AG10803 (cell line): ENCODE measurements at places on chromosomes 7 and 10.

- peak; percentile 12 for DNase-seq
Observed at GRCh38 chr10:74585231-74586087, 240.9 kb upstream of the KAT6B start.

GRCh38 chr7:100386940-100387339 is 13.7 kb downstream of the PILRA start:
- DNase-seq = no peak

- DNase-seq = no peak
Observed at GRCh38 chr10:48671914-48672595, 12.6 kb upstream of the WDFY4 start.

GRCh38 chr7:45609180-45609579 is 35.0 kb downstream of the ADCY1 start:
- no peak for DNase-seq

DNA sequence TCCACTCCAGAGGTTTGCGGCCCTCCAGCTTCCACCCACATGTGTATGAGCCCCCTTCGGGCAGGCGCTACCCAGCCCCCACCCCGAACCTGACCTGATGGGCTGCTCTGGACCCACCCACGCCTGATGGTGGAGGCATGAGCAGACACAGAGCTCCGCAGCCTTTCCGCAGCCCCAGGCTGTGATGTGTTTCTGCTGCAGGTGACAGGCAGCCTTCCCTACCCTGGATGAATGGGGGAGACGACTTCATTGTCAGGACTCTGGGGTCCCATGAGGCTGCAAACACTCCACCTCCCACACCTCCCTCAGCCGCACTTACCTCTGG is 61.2 kb downstream of the OAT start:
- no peak for DNase-seq

DNA sequence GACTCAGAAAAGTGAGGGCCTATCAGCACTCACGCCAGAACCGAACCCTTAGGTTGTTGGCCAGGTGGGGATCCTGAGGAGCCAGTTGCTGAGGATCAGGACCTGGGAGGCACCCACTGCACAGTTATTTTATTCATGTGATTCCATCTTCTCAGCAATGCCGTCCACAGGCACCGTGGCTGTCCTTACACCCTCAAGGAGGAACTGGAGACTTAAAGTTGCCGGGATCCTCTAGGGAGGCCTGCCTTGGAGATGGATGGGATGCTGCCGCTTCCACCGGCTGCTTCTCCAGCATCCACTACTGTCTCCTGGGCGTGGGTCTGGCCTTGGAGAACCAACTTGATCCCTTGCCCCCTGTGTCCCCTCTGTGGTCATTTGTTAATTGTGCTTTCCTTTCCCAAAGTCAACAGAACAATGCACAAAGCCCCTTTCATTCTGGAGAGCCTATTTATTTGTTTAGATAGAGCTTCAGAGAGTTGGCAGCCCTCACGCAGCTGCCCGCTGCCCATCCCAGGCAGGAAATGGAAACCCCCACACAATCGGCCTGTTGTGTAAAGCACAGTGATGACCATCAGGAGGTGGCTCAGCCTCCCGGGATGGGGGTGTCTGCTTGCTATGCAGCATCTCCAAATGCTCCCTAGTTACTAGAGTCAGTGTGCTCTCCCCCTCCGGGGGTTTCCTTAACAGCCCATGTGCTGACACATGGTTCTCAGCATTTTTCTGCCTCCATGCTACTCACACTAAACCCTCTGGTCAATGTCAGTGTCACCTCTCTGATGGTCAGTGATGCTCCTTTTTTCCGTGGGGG is 52.9 kb upstream of the IGFBP3 start:
- no peak for DNase-seq

- DNase-seq = peak; percentile 45
Observed at GRCh38 chr10:79202188-79203013, 133.6 kb downstream of the ZMIZ1 start.

DNA sequence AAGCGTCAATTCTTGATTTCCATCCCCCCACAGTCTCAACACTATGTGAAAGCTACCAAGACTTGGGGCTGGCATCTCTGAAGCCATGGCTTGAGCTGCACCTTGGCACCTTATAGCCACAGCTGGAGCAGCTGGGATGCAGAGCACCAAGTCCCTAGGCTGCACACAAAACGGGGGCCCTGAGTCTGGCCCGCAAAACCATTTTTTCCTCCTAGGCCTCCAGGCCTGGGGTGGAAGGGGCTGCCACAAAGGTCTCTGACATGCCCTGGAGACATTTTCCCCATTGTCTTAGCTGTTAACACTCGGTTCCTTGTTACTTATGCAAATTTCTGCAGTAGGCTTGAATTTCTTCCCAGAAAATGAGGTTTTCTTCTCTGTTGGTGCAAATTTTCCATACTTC is 89.8 kb upstream of the GNAI1 start:
- no peak for DNase-seq

DNA sequence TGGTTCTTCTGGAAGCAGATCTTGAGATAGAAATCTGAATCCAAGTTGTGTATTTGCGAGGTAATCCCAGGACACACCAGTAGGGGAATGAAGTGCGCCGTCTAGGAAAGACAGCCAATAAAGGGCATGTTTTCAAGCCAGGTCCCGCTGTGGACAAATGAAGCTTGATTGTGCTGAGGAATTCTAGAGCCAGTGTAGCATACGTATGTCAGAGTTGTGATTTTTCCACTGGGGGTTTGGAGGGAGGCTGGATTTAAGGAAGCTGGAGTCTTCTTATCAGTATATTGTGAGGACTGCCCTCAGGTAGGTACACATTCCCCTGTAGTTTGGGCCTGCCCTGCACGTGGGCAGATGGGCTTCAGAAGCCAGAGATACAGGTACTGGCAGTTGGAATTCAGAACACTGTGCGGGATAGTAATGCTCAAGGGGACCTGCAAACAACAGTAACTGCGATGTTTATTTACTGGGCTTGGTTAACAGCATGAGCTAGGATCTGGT is 50.9 kb downstream of the GALNT11 start:
- DNase-seq = no peak

DNA sequence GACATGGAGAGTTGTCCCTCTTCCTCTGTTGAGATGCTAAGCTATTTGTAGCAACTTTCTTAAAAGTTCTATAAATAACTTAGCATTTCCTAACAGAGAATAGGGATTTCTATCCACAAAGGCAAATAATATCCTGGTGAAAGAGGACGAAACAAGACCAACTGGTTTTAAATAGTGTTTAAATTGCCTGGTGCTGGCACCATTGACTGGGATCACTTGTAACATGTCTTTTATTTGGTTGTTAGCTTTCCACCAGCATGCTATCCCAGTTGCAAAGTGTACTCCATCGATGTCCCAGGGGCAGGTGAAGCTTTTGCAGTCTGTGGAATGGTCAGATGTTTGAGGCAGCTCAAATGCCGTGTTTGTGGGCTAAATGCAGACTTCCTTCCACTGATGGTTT is 3.7 kb downstream of the SUFU start:
- DNase-seq = no peak

GRCh38 chr7:151940048-151940811 is 16.0 kb upstream of the GALNTL5 start:
- peak; percentile 76 for DNase-seq

GRCh38 chr7:107652642-107653041 is 8.0 kb upstream of the SLC26A4 start:
- DNase-seq = no peak

DNA sequence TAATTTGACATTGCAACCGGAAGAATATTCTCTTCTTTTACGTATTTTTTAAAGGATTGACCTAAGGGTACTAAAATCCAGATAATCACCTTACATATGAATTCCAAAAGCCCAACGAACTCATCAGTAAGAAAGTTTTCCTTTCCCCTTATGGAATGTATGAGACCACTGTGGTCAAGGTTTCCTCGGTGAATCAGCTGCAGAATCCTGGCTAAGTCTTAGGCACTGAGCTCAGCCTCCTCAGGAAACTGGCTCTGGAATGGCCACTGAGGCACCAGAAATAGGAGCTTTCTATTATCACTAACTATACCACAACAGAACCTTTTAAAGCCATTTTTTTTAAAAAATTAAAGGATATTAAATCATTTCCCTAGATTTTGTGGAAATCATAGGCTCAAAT is 21.0 kb downstream of the SVIL start:
- no peak for DNase-seq
